T-helper 2 cell (primary cell): ENCODE measurements at places on chromosomes 5 and 9.

DNA sequence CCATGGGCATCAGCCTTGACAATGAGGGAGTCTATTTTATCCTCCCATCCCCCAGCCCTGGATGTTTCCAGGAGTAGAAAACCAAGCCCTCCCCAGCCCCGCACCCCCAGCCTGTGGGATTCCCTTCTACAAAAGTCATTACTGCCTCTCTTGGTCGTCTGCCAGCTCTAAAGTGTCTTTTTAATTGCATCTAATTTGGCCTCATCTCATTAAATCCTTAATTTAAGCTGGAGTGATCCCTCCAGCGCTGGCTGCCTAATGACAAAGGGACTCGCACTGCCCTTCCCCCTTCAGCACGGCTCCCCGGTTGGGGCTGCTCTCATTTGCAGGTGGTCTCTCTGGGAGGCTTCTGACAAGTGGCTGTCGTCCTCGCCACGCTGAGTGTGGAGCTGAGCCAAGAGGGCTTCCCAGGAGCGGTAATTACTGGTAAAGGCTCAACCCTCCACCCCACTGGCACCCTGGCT lies 107.9 kb upstream of the ALDH1B1 start:
- no peak for DNase-seq

DNA sequence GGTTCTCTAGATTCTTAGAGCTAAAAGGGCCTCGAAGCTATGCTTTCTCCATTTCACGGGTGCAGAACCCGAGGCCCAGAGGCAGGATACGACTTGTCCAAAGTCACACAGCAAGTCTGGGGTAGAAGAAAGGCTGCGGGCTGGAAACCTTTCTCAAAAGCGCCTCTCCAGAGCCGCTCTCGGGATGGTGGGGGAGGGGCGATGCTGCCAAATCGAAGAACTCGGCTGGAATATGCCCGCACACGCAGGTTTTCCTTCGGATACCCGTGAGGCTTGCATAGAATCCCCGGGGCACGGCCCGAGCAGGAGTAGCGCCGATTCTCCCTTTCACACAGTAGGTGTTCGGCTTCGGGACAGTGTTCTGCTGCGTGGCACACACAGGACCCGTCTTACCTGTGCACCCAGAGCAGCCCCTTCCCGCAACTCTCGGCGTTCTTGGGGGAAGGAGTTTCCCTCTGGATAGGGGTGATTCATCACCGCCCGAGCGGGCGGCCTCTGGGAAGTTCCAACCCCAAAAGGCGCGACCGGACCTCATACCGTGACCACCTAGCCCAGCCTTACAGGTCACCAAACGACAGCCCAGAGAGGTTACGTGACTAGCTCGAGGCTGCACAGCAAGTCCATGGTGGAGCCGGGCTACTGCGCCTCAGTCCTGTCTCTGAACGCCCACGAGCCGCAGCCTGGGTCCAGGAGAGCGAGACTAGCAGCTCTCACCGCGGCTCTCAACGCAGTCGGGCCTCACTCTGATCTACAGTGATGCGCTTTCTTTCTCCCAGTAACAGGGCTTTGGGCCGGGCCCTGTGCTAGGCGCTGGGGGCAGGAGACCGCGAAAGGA lies 4.1 kb downstream of the PAX5 start:
- DNase-seq, result no peak

GRCh38 chr5:175829813-175830585 lies 41.4 kb upstream of the CPLX2 start:
- no peak for DNase-seq

GRCh38 chr9:120299785-120300184 lies 280.2 kb downstream of the CDK5RAP2 start:
- DNase-seq, result no peak

DNA sequence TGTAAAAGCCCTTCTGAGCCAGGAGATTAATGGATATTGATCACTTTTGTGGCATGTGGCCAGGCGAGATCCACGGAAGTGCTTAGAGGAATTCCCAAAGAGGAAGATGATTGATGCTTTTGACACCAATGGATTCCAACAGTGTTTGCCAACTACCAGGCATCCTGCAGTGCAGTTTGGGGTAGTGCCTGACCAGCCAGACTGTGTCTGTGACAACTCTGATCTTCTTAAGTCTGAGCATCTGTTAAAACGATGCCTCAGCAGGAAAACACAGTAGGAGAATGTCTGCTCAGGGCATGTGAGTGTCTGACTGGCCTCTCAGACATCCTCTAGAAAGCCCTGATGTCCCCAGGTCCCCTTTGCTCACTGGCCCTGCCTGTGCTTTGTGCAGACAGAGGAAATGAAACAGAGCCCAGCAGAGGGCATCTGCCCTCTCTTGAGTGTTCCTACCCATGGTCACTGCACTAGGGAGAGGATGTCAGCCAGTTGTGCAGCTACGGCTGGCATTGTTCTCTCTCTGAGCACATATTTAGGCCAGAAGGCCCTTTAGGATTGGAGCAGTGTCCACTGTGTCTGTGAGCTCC lies 57.0 kb downstream of the TRPC7 start:
- no peak for DNase-seq

GRCh38 chr5:123786411-123786810 lies 274.4 kb downstream of the CSNK1G3 start:
- no peak for DNase-seq
